A549 treated with Mapracorat at 1 μM for 4 hours (cell line): ENCODE measurements at places on chromosomes 6 and 20. TPM values are rescaled to one million over a fixed set of nuclear protein-coding genes. Genes with fewer than 3 reads are reported as not detected.

Gene C4A
- 0.97 to 1.7 TPM (median 1.4 TPM) in 5 replicates for total RNA-seq

Gene AKIRIN2
- total RNA-seq: 24.3 to 34.0 TPM (median 31.1 TPM) in 5 replicates

Gene MLIP
- total RNA-seq: not detected in 5 replicates

Gene CD24
- 236 to 307 TPM (median 294 TPM) in 5 replicates for total RNA-seq

Gene LTA
- total RNA-seq: 0.10 to 0.16 TPM (median 0.12 TPM) in 3 of 5 replicates, not detected in the others

Gene GNAS-AS1
- not detected in 5 replicates for total RNA-seq

Gene TRIM15
- total RNA-seq: not detected in 5 replicates

Gene CRISP1
- not detected in 5 replicates for total RNA-seq

Gene ASIP
- not detected in 5 replicates for total RNA-seq

Gene ZNF133
- 10.4 to 15.1 TPM (median 11.6 TPM) in 5 replicates for total RNA-seq

Gene MUCL3
- 0.08 to 0.20 TPM (median 0.12 TPM) in 5 replicates for total RNA-seq

Gene HLA-DQB2
- total RNA-seq: not detected in 5 replicates

Gene TGM3
- 0.06 to 0.22 TPM in 2 of 5 replicates, not detected in the others for total RNA-seq

Gene FAM83C
- total RNA-seq: 0.05 to 0.12 TPM (median 0.07 TPM) in 5 replicates

Gene CBLN4
- not detected in 5 replicates for total RNA-seq

Gene RFX6
- not detected in 5 replicates for total RNA-seq

Gene KIFC1
- 36.9 to 44.7 TPM (median 43.5 TPM) in 5 replicates for total RNA-seq

Gene COX4I2
- not detected in 5 replicates for total RNA-seq

Gene USP49
- 0.83 to 1.4 TPM (median 1.0 TPM) in 5 replicates for total RNA-seq

Gene CDSN
- total RNA-seq: 0.05 TPM in 1 of 5 replicates, not detected in the others

Gene CCN5
- 25.9 to 39.9 TPM (median 27.5 TPM) in 5 replicates for total RNA-seq

Gene OPRM1
- not detected in 5 replicates for total RNA-seq

Gene BPIFB4
- not detected in 5 replicates for total RNA-seq

Gene PABPC1L
- 11.4 to 20.6 TPM (median 15.7 TPM) in 5 replicates for total RNA-seq

Gene ERVFRD-1
- total RNA-seq: not detected in 5 replicates

Gene GRM1
- total RNA-seq: 0.01 to 0.02 TPM in 2 of 5 replicates, not detected in the others

Gene SLC35F1
- not detected in 5 replicates for total RNA-seq

Gene BAK1
- total RNA-seq: 36.4 to 45.2 TPM (median 43.4 TPM) in 5 replicates

Gene PDYN
- total RNA-seq: 0.09 TPM in 1 of 5 replicates, not detected in the others

Gene GNMT
- 0.22 to 0.30 TPM in 2 of 5 replicates, not detected in the others for total RNA-seq

Gene NRN1
- 0.59 to 0.98 TPM (median 0.77 TPM) in 5 replicates for total RNA-seq

Gene C2
- total RNA-seq: 0.26 to 0.46 TPM (median 0.31 TPM) in 5 replicates

Gene PDE10A
- total RNA-seq: 23.4 to 29.8 TPM (median 27.4 TPM) in 5 replicates

Gene APOBEC2
- total RNA-seq: not detected in 5 replicates

Gene GTSF1L
- total RNA-seq: not detected in 5 replicates

Gene BYSL
- 36.4 to 46.6 TPM (median 39.1 TPM) in 5 replicates for total RNA-seq

Gene CTAGE9
- not detected in 5 replicates for total RNA-seq

Gene LY6G6D
- total RNA-seq: not detected in 5 replicates
